ENCODE measurements at places on chromosomes 7 and 10.

DNA sequence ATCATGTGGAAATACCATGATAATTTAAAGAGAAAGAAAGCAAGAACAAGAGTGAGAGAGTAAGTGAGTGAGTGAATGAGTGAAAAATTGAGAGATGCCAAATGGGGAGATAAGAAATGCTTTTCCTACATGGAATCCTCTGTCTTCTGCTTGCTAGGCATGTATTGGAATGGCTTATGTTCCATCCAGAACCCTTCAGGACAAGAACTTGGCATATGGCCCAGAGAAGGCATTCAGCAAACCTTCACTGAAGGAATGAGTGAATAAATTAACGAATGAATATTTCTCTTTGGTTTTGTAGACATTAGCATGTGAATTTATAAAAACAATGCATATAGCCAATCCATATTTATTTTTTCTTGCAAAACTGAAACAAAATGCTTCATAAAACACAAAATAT is 162.2 kb downstream of the LRRTM3 start:
- no peak for DNase-seq

DNA sequence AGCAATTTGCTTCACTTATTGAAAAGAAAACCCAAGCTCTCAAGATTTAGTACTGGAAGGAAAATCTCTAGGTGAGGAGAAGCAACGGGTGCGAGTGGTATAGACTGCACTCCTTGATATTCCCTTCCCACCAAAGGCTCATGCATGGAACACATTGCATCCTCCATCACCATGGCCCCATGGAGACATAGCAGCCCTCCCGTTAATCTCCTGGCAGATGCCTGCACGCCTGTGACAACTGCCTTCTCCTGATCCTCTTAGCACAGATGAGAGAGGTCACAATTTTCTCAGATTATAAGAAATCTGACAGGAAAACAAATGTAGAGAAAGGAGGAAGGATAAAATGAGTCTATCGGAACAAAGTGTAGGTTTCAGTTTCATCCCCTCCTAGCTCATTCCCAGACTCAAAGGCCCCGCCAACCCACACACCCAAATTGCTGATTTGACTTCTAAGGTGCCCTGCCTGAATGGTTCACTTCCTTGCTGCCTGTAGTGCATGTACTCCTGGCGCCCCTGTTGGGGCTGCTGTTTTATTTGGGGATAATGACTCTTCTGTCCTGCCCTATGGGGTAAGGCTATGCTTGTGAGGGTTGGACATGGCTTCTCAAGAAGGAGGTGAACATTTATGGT is 50.0 kb downstream of the PLXNA4 start:
- no peak for DNase-seq

GRCh38 chr7:41621953-41622831 is 80.7 kb downstream of the INHBA start:
- DNase-seq = no peak

GRCh38 chr10:102545997-102546396 is 42.2 kb downstream of the SUFU start:
- no peak for DNase-seq

DNA sequence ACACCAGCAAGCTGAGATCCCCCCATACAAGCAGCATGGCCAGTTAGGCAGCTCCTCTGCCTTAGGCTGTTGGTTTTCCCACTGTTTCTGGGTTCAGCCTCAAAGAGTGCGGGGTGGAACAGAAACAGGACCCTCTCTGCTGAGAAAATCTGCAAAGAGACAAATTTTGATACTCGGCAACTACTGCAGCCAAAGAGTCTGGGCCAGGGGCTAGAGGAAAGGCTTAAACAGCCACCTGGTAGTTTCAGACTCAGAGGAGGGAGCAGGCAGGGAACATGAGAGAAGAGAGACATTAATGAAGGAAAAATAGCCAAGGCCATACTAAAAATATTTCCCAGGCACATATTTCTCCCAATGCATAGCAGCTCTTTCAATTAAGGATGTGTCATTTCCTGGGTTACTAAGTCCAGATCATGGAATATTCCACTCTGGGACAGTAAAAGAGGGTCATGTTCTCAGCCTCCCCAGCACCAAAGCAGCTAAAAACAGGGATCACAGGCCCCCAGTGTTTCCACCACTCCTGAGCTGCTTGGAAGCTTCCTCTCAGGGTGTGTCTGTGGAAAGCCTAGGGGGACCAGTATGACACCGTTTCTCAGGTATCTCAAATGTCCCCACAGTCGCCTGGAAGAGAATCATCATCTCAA is 29.8 kb downstream of the PDLIM1 start:
- no peak for DNase-seq

DNA sequence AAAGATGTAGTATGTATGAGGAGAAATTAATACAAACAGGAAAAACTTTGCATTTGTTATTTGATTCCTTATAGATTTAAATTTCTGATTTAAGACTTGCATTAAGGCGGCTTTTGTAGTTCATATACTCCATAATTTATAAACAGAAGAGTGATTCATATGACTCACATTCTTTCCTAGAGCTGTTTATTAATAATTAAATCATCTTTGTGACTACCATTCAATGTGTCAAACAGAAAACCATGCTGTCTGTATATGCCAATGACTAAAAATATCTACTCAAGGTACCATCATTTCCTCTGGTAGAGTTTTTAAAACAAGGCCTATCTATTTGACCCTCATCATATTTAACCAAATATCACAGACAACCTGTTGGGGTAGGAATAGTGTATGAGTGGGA is 501.7 kb downstream of the PARD3 start:
- DNase-seq = no peak

GRCh38 chr7:110084181-110084807 is 1006.6 kb upstream of the LRRN3 start:
- no peak for DNase-seq

- DNase-seq = no peak
Observed at GRCh38 chr10:27285093-27285492, 44.5 kb upstream of the ACBD5 start.

DNA sequence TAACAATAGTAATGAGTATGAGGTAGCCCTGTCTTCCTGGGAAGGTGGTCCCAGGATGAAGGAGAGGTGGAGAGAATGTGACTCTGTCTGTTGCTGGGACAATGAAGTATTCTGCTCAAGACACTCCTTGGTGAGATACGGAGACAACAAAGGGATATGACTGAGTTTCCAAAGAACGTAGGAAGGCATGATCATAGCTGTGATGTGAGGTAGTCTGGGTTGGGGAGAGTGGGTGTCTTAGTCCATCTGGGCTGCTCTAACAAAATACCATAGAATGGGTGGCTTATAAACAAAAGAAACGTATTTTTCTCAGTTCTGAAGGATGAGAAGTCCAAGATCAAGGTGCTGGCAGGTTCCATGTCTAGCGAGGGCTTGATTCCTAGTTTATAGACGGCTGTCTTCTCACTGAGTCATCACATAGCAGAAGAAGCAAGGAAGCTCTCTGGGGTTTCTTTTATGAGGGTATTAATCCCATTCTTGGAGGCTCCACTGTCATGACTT is 84.9 kb upstream of the RHOBTB1 start:
- DNase-seq = no peak

DNA sequence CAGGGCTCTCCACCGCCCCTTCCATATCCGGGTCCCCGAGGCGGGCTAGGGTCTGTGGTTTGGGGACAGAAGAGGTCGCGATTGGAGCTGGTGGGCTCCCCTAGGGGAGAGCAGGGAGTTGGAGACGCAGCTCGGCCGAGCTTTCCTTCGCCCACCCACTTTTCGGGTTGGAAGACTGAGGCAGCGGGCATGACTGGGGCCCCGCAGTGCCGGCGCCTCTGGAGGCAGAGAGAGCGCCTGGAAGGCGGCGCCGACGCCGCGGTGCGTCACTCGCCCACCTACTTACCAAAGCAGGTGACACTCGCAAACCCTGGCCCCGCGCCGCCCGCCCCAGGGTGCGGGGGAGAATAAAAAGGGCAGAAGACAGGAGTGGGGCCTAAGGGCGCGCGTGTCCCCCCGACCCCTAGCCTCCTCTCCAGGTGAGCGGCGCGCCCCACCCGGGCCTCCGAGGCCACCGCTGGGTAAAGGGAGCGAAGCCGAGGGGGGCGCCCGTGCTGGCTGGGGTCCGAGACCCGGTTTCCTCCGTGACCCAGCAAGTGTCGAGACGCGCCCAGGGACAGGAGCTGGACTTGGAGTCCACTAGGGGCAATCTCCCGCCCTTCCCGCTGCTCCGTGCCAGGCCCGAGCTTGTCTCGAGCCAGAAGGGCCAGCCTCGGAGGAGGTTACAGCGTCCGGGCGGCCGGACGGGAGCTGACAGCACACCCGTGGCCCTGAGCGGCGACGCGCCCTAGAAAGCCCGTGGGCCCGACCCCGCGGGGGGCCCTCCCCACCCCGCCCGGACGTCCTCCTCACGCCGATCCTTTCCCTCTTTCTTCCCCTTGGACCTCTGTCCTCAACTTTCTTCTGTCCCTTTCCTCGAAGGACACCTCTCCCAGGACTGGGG is 34.4 kb upstream of the GRID1 start:
- peak; percentile 87 for DNase-seq

DNA sequence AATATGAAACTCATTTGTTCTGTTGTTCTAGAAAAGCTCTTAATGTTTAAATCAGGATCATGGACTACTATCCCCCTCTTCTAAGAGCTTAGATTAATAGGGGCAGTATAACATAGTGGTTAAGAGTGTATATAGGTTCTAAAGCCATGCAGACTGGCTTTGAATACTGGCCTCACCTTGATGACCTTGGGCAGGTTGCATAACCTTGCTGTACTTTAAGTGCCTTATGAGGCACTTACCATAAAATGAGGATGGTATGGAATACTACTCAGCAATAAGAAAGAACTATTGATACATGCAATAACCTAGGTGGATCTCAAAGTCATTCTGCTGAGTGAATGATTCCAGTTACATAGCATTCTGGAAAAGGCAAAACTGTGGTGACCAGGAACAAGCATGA is 53.6 kb downstream of the GBF1 start:
- no peak for DNase-seq

GRCh38 chr7:34327681-34328080 is 330.3 kb upstream of the NPSR1 start:
- no peak for DNase-seq

DNA sequence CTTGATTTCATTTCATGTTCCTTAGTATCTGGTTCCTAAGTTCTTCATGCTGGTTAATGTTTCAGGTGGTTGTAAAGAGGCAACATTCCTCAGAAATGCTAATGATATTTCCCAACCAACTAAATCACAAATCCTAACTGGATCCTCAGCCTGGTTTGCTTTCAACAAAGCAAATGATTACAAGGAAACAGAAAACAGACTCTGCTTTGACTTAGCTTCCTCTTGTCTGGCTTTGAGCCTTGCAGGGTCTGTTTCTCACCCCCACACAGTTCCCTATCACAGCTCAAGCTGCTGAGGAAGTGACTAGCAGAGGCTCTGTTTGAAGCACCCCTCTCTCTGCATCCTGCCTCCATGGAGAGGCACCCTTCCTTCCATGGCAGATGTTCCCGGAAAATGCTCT is 130.2 kb upstream of the CTTNBP2 start:
- no peak for DNase-seq

GRCh38 chr7:28190077-28190710 is 9.6 kb upstream of the JAZF1 start:
- no peak for DNase-seq

DNA sequence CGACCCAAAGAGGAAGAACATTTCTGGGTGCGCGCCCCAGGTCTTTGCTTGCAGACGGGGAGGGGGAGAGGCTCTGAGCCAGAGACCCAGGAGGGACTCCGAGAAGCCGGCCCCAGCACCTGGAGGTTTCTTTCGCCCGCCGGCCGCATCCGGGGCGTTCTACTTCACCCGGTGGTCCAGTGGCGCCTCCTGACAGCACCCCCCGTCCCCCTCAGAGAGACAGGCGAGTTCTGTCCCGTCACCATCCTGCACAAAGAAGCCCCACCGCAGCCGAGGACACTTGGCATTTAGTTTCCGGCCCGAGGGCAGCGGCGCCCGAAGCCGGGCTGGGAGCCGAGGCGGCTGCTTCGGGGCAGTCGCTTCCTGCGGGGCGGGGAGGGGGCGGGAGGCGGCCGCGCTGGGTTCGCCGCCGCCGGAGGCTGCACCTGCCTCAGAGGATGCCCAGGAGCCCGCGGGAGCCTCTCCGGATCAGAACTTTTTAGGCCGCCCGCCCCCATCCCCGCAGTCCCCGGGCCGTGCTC is at the start of gene TMEM178B:
TSS of gene TMEM178B (plus strand) at position 424 of the 521 bp plus-strand sequence.
- peak; percentile 65 for DNase-seq

GRCh38 chr7:131190146-131190545 is 137.5 kb upstream of the MKLN1 start:
- no peak for DNase-seq

DNA sequence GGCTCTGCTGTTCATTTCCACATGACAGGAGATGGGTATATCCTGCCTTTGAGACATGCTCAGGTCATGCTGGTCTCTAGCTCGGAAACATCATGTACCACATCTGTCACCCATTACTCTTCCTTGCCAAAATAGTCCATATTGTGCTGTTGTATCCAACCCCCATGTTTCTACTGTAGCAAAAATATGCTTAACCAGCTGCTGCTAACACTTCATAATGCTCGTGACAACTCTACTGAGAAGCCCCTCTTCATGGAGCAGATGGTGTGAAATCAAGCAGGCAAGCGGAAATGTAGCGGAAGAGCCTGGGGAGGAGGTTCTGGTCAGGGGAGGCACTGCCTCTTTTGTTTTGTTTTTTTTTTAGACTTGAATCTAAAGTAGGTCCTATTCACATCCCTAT is 82.9 kb downstream of the NPY start:
- DNase-seq = no peak

GRCh38 chr10:14063531-14064285 is 267.0 kb downstream of the FRMD4A start:
- DNase-seq = no peak

- DNase-seq = no peak
Observed at GRCh38 chr10:80588546-80588945, 50.8 kb downstream of the SH2D4B start.

GRCh38 chr7:80653244-80653643 is 14.8 kb downstream of the CD36 start:
- DNase-seq = no peak

- no peak for DNase-seq
Observed at GRCh38 chr10:116160271-116160670, 112.7 kb downstream of the GFRA1 start.

GRCh38 chr7:114806590-114807162 is 115.2 kb upstream of the MDFIC start:
- no peak for DNase-seq

- no peak for DNase-seq
Observed at GRCh38 chr10:58385784-58386112, 538 bp downstream of the TFAM start.

DNA sequence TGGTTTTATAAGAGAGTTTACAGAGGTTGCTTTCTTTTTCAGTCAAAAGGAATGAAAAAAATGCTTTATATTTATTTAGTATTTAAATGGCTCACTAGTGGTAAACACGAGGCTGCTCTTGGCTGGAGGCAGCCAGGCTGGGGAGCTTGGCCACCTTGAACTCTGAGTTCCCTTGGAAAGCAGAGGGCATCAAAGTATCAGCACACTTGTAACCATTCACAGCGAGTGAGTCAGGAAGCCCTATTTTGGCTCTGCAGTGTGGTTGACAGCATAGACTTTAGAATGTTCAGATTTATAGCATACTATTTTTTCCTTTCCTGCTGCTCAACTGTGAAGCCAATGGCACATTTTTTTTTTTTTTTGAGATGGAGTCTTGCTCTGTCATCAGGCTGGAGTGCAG is 51.6 kb downstream of the CYCS start:
- DNase-seq = no peak
